ENCODE measurements at places on chromosomes 3 and 15. TPM values are rescaled to one million over a fixed set of nuclear protein-coding genes. Genes with fewer than 3 reads are reported as not detected.

GRCh38 chr3:54717506-54717905 lies 210.4 kb downstream of the LRTM1 start:
- no peak for DNase-seq

ACTL6A gene
- 19.1 TPM for total RNA-seq

- DNase-seq: no peak
Measured at GRCh38 chr15:93523481-93523880, 434.5 kb upstream of the RGMA start.

IQGAP1 gene
- 47.6 TPM for total RNA-seq

SV2B gene
- 3.5 TPM for total RNA-seq

DNA sequence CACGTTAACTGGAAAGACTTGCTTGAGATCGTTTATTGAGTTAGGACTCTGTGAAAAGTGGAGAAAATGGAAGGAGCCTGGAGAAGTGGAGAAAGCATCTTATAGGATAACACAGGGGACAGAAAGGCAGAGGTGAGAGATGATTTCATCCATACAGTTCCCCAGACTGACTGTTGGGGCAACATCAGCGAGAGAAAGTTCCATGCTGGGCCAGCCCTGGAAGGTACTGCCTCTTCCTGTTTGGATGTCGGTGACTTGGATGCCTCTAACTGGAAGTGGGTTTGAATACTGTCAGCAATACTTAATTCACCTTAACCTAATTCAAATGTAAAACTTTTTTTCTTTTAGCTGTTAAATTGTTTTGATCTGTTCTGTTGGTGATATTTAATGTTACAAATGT lies 32.3 kb downstream of the ATP13A5 start:
- no peak for DNase-seq

- DNase-seq: no peak
Measured at GRCh38 chr3:43031889-43032545, 52.9 kb downstream of the GASK1A start.

- no peak for DNase-seq
Measured at GRCh38 chr3:83251490-83251889, 1490.0 kb upstream of the GBE1 start.

DNA sequence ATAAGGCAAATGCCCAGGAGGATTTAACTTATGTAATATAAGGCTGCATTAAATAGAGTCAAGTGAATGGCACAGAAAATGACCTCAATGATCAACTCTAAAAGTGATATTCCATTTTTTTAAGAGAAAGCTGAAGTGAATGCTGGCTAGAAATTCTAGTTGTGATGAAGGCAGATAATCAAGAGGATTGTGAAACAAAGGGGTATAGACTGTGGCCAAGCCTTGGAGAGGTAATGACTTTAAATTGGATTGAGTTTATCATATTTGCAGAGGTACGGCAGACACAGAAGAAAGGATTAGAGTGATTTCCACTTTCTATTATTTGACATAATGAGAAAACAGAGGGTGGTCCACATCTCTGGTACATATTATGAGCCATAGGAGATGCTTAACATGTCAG lies 269.2 kb downstream of the MECOM start:
- DNase-seq: no peak

DNA sequence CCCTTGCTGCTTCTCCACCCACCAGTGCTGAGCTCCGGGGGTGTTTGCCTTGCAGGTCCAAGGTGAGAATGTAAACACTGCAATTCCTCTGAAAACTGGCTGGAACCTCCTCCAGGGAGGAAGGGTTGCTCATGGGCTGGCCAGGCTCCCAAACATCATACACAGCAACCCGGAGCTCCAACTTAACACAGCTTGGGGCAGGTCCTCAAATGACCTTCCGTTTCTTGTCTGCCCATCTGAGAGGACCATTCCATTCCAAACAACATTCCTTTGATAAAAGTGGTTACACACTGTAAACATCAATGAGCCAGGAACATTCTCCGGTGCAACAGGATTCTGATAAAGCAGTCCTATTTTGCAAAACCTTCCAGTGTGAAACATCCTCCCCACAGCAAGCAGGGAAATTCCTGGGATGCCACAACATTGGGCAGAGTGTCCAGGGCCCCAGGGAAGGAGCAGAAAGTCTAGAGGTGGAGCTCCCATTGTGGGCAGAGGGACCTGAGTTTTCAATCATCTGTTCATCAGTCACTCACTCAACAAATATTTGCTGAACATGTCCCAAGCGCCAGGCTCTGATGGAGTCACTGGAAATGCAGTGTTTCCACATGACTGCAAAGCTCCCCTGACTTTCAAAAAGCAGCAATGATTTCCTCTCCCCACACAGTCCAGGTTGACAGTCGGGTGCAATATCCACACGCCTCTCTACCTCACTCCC lies 7.3 kb upstream of the HEG1 start:
- no peak for DNase-seq

DNA sequence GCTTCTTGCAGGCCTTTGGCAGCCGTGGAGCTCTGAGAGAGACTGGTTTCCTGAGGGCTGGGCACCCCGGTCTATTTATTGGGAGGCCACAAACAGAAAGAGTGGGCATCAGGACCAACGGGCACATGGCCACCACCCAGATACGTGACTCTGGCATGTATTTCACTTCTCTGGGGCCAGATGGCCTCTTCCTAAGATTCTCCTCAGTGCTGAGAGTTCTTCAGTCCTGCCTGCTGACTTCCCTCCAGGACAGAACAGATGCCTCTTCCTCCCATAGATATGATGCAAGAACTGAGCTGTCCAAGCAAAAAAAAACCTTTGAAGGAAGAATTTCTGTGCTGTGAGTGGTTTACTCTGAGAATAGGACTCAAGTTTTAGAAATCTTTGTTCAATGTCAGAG lies 107.7 kb downstream of the IGF2BP2 start:
- DNase-seq: no peak

HCN4 gene
- total RNA-seq: 21.4 TPM

- DNase-seq: no peak
Measured at GRCh38 chr3:74722211-74722610, 107.8 kb upstream of the CNTN3 start.

DNA sequence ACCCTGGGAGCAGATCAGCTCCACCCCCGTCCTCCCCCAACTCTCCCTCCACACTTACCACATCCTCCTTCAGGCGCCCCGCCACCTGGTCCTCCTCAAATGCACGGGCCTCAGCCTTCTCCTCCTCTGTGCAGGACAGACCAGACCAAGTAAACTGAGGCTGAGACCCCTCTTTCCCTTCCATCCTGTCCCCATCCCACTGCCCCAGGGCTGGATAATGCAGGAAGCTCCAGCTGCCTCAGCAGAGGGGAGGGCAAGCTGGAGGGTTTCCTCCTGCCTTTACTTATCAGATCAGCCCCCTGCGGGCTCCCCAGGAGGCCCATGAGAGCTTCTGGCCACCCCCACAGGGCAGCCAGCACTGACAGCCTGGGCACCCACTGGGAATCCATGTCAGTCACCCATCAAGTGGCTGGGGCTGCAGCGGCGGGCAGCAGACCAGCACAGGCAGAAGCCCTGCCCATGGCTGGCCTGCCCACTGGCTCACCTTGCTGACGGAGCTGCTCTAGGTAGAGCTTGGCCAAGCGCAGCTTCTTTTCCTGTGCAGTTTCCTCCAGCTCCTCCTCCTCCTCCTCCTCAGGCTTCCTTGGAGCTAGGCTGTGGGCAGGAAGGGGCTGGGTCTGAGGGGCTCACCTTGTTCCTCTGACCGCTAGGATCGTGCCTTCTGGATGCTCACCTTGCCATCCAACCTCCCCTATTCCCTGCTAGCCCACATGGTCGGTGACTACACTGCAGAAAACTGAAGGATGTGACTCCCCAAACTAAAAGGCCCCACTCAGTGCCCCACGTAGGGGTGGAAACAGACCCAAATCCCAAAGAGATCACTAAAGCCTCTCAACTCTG lies 3.9 kb downstream of the RRP9 start:
- DNase-seq: no peak

UCN2 gene
- not detected for total RNA-seq

DNA sequence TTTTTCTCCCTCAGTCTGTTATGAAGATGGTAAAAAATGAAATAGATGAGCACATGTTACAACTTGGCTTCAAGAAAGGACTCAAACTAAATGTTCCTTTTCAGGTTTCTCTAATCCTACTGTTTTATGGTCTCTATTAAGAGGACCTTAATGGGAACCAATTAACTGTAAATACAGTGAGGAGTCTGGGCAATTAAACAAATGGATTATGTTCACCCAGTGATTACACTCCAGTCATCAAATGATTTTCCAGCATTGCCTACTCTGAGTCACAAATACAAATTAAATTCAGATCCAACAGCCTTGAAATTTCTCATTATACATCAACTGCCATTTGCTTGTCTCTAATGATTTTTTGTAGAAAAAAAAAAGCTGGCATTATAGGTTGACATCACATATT lies 129.2 kb downstream of the NEK10 start:
- no peak for DNase-seq

- DNase-seq: no peak
Measured at GRCh38 chr3:43461345-43461744, 160.5 kb downstream of the ANO10 start.

COL7A1 gene
- 14.9 TPM for total RNA-seq

DNA sequence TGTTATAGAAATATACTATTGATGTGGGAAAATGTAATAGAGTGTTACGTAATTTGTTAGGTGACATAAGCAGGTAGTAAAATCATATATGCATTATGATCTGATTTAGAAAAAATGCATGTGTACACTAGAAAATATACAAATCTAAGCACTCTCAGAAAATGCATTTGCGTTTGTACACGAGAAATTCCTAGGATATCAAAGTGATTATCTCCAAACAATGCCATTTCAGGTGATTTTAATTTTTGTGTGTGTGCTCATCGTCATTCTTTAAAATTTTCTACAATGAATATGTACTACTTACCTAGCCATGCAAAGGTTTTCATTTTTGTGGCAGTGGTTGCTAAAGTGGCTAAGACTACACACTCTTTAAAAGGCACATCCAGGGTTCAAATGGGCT lies 140.8 kb upstream of the RAD18 start:
- DNase-seq: no peak

DNA sequence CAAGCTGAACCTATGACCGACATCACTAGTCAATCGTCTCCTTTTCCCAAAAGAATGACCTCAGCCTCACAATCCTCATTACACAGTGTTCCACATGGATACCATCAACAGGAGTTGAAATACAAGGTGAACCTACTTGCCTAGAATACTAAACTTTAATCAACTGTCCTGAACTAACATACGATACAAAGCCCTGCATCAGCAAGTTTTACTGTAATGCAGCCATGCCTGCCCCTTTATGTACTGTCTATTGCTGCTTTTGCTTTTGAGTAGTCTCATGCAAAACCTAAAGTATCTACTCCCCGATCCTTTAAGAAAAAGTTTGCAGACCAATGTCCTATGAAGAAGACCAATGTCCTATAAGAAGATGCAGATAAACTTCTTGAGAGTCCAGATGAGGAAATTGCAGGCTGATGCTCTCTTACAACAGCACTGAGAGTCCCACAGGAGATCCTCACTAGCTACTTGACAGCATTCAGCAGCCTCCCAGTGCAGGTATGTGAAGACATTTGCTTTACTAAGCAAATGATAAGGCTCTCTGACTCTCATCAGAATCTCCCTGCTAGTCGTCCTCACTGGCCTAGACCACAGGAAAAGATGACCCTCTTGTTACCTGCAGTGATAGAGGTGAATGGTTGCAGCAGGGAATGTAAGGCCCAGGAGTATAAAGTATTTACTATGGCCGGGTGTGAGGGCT lies 23.6 kb downstream of the SUCLG2 start:
- no peak for DNase-seq

DNA sequence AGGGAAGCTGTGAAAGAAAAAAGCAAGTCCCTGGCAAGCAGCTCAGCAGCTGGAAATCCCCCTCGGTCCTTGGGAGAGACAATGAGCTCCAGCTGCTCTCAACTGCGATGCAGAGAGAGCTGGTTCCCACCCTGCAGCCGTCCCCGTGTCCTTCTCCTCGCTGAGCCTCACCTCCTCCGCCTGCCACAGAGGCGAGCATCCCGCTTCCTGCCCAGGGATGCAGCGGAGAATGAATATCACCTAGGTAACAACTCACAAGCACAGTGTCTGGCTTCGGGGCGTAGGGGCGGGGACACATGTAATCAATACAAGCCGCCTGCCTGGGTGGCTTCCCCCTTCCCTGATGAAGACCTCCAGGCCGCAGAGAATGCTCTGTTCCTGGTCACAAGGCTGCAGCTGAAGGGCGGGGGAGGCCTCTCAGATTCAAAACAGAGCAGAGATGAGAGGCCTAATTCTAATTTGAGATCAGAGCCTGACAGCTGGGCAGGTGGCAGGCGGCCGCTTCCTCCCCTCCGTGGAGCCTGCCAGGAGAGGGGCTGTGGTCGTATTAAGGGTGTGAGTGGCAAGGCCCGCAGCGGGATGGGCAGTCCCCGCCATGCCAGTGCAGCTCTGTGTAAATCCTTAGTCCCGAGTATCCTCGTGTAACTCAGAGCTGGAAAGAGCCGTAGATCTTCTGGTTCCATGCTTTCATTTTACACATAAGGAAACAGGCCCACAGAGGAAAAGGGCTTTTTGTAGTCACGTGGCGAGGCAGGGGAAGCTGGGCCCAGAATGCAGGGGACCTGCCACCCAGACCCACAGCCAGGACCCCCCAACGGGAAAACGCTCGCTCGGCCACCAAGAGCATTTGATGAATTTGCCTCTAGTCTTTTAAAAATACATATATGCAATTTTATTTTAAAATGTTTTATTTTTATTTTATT lies 24.3 kb downstream of the ZDHHC19 start:
- DNase-seq: no peak

GRCh38 chr3:148682997-148683396 lies 14.7 kb upstream of the AGTR1 start:
- DNase-seq: no peak

DNA sequence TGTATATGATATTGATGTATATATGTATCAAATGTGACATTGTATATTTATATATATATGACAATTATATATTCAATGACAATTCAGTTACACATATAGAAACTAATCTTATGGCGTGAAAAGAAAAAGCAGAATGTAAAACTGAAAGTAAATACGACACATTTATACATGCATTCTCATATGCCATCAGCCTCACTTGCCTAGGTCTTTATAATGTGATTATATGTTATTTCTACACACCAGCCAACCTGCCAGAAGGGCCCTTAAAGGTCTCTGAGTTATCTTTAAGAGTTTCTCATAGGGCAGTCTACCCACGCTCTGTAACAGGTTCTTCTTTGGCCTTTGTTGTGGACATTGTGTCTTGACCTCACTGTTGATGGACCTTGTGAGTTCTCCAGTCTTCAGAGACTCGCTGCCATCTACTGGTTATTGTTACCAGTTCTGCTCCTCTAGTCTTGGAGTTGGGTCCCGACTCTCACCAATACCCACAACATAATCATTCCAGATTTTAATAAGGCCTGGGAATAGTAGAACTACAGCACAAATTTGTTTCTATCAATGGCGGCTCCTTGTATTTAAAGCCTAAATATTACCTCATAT lies 371.5 kb upstream of the GOLIM4 start:
- DNase-seq: no peak

CILP gene
- 15.7 TPM for total RNA-seq

GRCh38 chr15:50884540-50884939 lies 23.9 kb upstream of the AP4E1 start:
- DNase-seq: no peak

DNA sequence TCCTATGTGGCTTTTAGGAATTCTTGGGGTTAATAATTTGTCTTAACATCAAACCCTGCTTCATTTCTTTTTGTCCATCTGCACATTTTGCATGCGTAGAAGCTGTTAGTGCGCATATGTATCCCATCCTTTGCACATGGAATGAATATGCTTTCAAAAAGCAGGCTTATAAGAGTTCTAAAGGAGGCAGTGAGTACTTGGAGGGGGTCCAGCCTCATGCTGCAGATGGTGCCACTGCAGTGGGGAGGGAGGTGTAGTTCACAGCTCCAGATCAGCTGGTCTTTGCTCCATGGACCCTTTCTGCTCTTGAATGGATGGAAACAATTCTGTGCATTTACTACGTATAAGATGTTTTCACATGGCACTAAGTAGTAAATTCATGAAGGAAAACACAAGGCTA lies 20.7 kb upstream of the SSR3 start:
- DNase-seq: no peak

Data from Right ventricle myocardium inferior (tissue), 1 donor.